Motor neuron (in vitro differentiated cells): ENCODE measurements at places on chromosomes 5 and 9.

DNA sequence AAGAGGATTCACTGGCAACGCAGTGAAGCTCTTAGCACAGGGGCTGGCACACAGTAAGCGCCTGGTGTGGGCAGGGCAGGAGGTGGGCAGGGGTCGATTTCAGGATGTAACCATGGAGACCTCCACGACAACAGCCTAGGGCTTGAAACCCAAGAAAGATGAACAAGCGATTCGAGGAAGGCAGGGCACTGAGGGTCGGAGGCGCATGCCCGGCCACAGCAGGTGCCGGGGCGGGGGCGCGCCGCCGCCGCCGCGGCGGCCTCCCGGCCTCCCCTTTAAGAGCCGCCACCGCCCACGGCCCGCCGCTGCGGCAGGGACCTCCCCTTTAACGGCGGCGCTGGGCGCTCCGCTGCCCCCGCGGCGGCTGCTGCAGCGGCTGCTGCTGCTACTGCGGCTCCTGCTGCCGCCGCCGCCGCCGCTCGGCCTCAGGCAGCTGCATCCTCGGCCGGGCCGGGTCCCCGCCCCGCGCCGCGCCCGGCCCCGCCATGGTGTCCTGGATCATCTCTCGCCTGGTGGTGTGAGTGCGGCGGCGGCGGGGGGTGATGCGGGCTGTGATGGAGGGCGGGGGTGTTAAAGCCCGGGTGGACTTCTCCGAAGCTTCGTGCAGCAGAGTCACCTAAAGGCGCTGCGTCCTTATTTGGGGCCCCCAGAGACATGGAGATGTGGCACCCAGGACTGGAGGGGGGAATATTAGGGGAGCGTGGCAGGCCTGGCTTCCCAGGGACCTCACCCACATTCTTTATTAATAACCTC is at the start of gene REEP2:
Gene REEP2 (plus strand): TSS at position 334 of the 753 bp plus-strand sequence. CDS start 152 bp downstream, at position 486.
- ATAC-seq: peak; percentile 83

DNA sequence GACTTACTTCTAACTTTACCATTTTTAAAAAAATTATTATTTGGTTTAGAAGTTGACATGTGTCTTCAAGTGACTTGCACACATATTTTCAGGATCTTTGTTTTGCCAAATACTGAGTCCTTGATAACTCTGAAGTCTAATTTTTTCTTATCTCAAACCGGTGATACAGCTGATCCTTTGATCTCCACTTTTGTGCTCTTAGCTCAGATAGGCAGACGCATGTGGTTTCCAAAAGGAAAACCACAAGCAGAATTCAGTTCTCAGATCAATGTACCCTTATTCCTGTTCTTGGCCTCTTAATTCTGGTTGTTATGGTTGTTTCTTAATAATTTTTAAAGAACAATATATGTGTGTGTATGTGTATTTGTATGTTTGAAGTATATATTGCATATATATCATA is 238.3 kb upstream of the EDIL3 start:
- ATAC-seq: no peak

- no peak for ATAC-seq
Observed at GRCh38 chr5:3139499-3139931, 388.0 kb upstream of the IRX2 start.

GRCh38 chr9:127131871-127132270 is 9.4 kb upstream of the ANGPTL2 start:
- ATAC-seq: no peak

GRCh38 chr5:157387683-157388093 is 72.3 kb upstream of the NIPAL4 start:
- peak; percentile 5 for ATAC-seq

- ATAC-seq: peak; percentile 94
Observed at GRCh38 chr9:98488571-98489312, 220.0 kb downstream of the GABBR2 start.

DNA sequence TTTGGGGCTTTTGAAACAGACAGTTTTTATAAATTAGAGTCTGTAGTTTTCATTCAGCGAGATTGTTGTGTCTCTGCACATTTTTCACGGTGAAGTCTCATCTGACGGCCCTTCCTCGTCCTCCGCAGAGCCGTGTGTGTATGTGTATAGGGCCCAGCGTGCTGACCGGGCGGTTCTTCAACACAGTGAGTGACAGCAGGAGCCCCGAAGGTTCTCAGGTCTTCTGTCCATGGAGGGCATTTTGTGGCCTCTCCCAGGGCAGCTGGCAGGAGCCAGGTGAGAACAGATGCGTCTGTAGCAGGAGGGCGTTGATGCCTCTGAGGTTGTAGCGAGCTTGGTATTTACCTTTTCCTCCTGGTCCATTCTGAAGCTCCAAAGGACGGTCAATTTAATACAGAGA is 116.0 kb upstream of the LPCAT1 start:
- no peak for ATAC-seq

DNA sequence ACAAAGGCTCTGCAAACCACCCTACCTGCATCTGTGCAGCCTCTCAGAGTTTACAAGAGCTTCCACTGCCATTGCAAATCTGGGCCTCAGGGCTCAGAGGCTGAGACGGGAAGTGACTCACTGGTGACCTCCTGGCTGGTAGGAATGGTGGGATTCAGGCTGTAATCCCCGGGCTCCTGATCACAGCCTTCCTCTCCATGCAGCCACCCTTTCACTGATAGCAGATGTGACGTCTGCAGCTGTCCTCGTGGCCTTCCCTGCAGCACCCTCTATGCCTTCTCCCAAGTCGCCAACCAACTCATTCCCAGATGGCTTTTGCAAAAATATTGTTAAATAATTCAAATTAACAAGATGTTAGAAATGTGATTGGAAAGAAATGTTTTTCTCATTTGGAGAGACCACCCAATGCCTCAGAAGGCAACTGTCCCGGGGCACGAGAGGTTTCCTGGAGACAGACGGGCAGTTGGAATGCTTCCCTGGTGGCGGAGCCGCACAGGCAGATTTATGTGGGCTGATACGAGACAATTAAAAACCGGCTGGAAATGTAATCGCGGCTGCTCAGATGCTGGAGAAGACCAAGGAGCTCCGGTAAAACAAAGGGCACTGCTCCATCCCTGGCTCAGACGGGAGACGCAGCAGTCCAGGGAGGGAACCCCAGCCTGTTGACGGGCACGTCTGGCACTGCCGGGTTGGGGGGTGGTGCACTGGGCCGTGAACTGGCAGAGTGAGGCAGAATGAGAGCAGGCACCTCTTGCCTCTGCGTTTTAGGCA is 34.4 kb upstream of the SLC25A51 start:
- ATAC-seq: peak; percentile 77

- no peak for ATAC-seq
Observed at GRCh38 chr5:97666783-97667182, 483.7 kb upstream of the RIOK2 start.

- ATAC-seq: no peak
Observed at GRCh38 chr5:38718771-38719391, 126.9 kb upstream of the OSMR start.

- no peak for ATAC-seq
Observed at GRCh38 chr9:134545543-134546245, 95.9 kb upstream of the COL5A1 start.

DNA sequence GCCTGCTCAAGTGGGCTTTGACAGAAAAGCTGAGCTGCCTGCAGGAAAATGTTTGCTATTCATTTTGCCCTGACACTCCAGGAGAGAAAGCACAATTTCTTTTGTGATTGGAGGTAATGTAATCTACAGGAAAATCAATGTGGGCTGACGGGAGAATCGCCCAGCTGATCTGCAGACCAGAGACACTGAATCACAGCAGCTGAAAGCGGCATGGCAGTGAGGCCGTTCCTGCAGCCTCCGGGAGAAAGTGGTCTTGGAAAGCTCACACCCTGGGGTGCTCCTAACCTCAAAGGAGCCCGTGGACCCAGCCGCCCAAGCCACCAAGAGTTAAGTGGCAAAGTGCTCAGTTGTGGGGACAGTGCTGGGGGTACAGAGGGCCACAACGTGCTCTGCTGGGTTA is 593.6 kb downstream of the BNC2 start:
- ATAC-seq: no peak
